ENCODE measurements at places on chromosomes 16 and 17. TPM values are rescaled to one million over a fixed set of nuclear protein-coding genes. Genes with fewer than 3 reads are reported as not detected.

DNA sequence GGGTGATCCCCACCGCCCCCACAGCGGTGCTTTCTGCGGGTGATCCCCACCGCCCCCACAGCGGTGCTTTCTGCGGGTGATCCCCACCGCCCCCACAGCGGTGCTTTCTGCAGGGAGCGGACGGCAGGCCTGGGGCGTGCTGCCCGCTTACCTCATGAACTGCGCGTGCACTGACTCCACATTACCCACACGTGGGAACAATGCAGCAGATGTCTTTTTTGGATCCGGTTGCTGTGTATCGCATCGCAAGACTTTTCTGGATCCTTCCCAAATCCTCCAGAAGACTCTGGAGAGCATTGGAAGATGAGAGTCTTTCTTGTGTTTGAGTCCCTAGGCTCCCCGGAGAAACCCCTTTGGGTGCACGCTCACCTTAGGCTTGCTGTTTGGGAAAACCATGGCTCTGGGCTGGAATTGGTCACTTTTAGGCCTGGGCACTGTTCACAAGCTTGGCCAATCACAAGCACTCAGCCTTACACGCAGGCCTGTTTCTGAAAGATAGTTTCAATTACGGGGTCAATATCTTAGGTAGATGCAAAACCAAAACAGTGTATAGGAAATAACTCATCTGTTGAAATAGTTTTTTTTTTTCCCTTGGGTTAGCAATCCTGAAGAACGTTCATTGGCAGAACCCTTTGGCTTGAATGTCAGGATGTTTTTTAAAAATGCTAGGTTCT is 201.8 kb downstream of the RPTOR start:
- DNase-seq, result no peak

DNA sequence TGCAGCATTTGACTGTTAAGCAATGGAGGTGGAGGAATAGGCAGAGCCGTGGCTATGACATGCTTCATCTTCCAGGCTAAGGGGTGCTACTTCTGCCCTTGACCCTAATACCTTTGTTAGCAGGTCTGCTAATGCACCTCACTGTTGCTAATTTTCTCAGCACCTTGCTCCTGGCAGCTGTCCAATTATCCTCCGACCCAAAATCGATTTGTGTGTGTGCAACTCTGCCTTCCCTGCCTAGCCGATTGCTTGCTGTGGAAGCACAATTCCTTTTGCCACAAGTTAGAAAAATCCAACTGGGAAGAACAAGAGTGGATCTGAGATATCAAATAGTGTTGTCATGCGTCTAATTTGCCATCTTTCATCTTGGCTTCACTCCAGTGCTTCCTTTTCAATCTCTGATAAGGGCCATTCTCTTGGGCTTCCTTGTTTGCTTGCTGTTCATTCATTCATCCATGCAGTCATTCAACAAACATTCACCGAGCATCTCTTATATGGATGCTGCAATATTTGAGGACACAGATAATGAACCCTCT is 422.8 kb downstream of the RBFOX1 start:
- DNase-seq, result no peak

GRCh38 chr17:79841369-79842135 is 2.3 kb upstream of the CBX4 start:
- no peak for DNase-seq

DNA sequence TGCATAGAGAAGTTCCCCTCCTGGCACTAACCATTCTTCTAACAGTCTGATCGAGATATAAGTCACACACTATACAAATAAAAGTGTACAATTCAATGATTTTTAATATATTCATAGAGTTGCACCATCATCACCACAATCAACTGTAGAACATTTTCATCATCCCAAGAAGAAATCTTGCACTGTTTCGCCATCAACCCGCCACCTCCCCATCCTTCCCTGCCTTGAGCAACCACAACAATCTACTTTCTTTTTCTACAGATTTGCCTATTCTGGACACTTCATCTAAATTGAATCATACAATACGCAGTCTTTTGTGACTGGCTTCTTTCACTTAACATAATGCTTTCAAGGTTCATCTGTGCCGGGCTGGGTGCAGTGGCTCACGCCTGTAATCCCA is 33.0 kb upstream of the GUCY2D start:
- DNase-seq, result no peak

DNA sequence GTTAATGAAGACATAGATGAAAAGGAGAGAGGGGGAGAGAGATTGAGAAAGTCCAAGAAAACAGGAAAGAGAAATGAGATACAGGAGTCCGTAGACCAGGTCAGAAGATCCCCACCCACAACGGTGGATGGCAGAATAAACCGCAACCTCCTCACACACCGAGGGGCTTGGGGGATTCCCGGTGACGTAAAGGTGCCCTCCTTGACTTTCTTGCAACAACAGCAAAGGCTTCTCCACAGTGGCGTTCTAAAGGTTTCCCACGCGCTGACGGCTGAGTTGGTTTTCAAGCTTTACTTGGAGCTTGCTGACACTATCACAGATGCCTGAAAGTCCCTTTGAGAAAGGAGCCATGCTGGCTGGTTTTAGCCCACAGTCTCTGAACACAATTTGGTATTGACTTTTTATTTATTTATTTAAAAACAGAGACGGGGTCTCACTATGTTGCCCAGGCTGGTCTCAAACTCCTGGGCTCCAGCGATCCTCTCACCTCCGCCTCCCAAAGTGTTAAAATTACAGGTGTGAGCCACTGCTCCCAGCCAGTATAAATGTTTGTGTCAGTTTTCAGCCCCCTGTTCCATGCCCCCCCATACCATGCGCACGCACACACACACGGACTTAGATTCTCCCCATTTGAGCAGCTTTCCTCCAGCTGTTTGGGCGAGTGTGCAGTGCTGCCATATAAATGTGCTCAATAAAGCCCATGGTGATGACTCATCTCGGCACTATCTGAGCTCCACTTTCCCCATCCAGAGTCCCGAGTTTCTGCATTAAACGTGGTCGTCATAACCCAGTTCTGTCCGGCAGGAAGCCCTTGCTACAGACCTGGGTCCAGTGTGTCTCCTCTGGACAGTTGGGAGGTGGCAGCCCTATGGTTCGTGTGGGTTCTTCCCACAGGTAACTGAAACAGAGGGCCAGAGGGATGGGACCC is 33.0 kb upstream of the SEC14L1 start:
- DNase-seq, result peak; percentile 79

DNA sequence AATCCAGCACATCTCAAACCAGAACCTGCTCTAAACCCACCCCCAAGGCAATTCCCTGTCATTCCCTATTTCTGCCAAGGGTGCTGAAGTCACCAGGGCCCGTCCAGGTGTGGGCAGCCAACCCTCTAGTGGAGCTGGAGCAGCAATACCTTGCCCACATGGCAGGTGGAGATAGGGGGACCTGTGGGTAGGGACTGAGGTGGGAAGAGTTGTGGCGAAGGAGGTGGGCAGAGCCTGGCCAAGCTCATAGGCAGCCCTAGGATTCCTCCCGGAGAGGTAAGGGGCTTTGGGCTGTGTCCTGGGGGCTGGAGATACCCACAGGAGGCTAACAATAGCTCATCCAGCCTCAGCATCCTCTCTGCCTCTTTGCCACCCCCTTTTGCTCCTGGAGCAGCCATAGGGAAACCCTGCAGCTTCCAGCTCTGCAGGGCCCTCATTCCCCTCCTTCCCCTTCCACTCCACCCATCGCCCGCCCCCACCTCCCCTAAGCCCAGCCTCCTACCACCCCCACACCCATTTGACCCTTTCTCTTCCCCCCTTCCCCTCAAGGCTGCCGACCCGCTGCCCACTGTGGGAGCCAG is 30.4 kb upstream of the CRHR1 start:
- DNase-seq, result no peak

DNA sequence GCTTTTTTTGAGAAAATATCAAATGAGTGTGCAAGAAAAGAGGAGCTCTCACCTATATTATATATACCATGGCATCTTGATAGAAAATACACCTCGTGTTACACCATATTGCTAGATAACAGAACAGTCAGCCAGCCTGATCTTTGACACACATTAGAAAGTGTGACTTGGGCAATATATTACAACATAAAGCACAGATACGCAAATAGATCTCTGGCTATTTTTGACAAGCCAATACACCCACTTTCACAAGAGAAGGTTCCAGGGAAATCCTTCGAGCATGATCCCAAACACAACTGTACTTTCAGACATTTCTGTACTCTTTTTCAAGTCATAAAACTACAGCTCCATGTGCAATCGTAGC is 9.4 kb downstream of the GGA2 start:
- no peak for DNase-seq

DNA sequence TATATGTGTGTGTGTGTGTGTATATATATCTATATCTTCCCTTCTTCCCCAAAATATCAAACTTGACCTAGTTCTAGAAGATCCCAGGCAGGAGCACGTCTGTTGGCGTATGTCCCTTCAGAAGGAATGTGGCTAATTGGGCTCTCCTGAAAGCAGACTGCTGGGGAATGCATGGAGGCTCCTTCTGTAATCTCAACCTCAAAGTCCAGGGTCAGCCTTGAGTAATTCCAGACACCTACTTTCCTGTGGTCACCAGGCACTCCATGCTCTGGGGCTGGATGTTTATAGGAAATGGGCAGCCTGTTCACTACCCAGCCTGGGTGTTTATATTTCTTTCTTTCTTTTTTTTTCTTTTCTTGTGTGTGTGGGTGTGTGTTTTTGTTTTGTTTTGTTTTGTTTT is 13.4 kb downstream of the BCO1 start:
- no peak for DNase-seq

Gene CLEC3A
- not detected for total RNA-seq

Gene PLLP
- total RNA-seq, result 0.55 TPM

Gene RAI1
- 8.8 TPM for total RNA-seq

Gene BTBD17
- total RNA-seq, result not detected

Gene KRTAP16-1
- total RNA-seq, result not detected
